ENCODE measurements at places on chromosomes 3 and 15. TPM values are rescaled to one million over a fixed set of nuclear protein-coding genes. Genes with fewer than 3 reads are reported as not detected.

The CKMT1B gene
- 43.7 TPM for total RNA-seq

The LCTL gene
- not detected for total RNA-seq

The SLC24A5 gene
- not detected for total RNA-seq

The CCR2 gene
- 0.13 TPM for total RNA-seq

The SST gene
- total RNA-seq, result not detected

The CLASP2 gene
- total RNA-seq, result 43.4 TPM

The UBA7 gene
- total RNA-seq, result 0.53 TPM

All from bronchial epithelial cell (primary cell).